ENCODE measurements at places on chromosomes 1 and 21. TPM values are rescaled to one million over a fixed set of nuclear protein-coding genes. Genes with fewer than 3 reads are reported as not detected.

Gene ICOSLG
- total RNA-seq = 1.4 TPM

Gene GPR37L1
- total RNA-seq = not detected

Gene CRYBG2
- 2.9 TPM for total RNA-seq

Gene CSMD2
- not detected for total RNA-seq

Gene TOE1
- 52.0 TPM for total RNA-seq

Data from activated CD8-positive, alpha-beta memory T cell treated with anti-CD3 and anti-CD28 coated beads for 36 hours (primary cell).